Activated naive CD4-positive, alpha-beta T cell treated with anti-CD3 and anti-CD28 coated beads for 36 hours (primary cell): ENCODE measurements at places on chromosomes 3 and 15.

DNA sequence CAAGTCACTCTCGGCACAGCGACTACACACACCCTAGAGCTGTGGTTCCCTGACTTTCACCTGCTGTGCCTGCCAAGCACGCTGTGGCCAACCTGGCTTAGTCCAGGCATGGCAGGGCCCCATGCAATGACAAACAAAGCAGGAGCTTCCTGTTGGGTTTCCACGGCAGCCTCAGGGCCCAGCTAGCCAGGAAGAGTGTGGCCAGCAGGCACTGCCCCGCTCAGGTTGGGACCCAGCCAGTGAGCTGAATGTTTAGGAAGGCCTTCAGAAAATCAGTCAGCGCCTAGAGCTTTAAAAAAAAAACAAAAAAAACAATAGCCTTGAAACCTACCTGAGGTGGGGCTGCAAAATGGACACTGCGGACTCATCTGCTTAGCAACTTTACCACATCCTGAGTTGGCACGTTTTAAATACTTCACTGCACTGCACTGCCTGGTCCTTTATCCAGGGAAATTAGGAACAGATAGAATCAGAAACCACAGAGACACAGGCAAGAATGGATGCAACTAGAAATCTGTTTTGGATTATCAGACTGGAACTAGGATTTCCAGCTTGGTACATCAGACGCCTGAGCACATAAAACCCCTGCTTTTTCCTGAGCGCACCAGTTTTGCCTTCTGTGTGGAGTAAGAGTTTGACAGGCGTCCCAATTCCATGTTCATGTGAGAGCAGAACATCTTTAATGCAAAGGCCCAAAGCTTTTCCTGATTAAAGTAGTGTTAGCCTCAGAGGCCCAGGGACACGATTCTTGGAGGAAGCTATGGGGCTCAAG is 36.2 kb upstream of the LDHAL6B start:
- no peaks in the 10 kb centered on the region for H3K36me3 ChIP-seq
- no peak overlapping the region for H3K27ac ChIP-seq
- peaks cover 4% of the 10 kb centered on the region for H3K4me1 ChIP-seq
- H3K27me3 ChIP-seq: peaks cover 4% of the 10 kb centered on the region
- no peak overlapping the region for H3K4me3 ChIP-seq
- DNase-seq: no peak

DNA sequence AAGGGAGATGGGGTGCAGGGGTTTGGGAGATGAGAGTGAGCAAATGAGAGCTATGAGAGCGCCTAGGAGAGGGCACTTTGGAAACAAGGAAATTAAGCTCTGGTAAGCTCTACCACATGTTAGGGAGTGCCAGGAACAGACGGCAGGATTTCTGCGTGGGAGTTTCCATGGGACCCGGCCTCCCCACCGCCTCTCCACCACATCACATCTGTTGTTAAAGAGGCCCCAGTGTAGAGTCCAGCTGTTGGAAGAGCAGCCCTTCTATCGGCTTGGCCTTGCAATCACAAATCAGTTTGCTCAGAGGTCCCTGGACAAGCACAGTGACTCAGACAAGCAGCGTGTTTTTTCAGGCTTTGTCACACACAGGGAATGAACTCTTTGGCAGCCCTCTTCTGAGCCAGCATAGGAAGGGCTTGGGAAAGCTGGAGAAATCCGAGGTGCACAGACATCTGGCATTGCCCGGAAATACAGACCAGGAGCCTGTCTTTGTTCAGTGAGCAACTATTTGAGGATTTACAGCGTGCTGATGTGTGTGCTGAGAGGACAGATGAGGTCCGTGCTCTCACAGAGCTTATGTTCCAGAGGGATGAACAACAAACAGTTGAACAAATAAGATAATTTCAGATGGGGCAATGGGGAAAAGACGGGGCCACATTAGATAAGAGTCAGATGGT is 370.6 kb upstream of the PROK2 start:
- no peak overlapping the region for H3K4me3 ChIP-seq
- no peak overlapping the region for H3K27ac ChIP-seq
- no peak for DNase-seq
- H3K36me3 ChIP-seq: no peaks in the 10 kb centered on the region

DNA sequence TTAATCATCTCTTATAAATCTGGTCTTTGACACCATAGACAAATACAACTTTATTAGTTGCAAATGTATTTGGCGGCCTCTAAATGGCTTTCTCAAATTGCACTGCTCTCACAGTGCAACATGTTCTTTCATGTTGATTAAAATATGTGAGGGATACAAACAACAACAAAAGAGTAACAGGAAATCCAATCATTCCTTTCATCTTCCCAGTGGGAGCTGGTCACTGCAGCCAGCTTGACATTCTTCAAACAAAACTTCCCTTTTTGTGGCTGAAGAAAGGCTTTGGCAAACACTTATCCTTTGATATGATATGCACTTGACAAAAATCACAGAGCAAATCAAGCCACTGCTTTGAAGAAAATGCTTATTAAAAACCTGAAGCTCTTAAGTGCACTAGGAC is 973.6 kb downstream of the EPHA3 start:
- no peaks in the 10 kb centered on the region for H3K27me3 ChIP-seq
- H3K4me3 ChIP-seq: no peak overlapping the region
- no peak overlapping the region for H3K27ac ChIP-seq
- H3K36me3 ChIP-seq: no peaks in the 10 kb centered on the region
- DNase-seq: no peak

DNA sequence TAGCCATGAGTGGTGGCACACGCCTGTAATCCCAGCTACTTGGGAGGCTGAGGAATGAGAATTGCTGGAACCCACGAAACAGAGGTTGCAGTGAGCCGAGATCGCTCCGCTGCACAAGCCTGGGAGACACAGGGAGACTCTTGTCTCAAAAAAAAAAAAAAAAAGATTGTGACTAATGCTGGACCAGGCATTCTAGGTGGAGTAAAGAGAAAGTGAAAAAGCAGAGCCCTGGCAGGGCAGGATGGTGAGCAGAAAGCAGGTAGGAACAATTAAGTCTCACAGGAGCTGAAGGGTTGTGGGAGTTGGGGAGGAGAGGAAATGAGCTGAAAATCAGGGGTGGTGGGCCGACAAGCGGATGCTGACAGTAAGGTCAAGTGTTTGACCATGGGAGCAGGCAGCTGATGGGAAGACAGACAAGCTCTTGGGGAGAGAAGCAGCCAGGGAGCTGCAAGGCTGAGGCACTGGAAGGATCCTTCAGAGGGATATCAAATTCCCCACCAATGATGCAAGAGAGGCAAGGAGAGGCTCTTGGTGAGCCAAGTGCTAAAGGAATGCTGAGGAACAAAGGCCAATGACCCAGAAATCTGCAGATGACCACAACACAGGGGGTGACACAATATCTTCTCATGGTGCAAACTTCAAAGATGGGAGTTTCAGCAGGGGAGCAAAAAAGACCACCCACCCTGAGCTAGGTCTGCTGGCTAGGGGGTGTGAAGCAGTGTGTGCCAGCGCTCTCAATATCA is 251.1 kb downstream of the ULK4 start:
- H3K4me3 ChIP-seq: no peak overlapping the region
- H3K27ac ChIP-seq: no peak overlapping the region
- no peak for DNase-seq
- H3K27me3 ChIP-seq: no peaks in the 10 kb centered on the region

GRCh38 chr3:98512576-98512975 is 10.1 kb downstream of the CLDND1 start:
- H3K36me3 ChIP-seq: peaks cover 35% of the 10 kb centered on the region
- no peak overlapping the region for H3K4me3 ChIP-seq
- no peak for DNase-seq
- H3K27me3 ChIP-seq: no peaks in the 10 kb centered on the region
- peaks cover 8% of the 10 kb centered on the region for H3K4me1 ChIP-seq

GRCh38 chr3:112477891-112478290 is 21.4 kb downstream of the BTLA start:
- no peak overlapping the region for H3K27ac ChIP-seq
- DNase-seq: no peak
- peaks cover 77% of the 10 kb centered on the region for H3K4me1 ChIP-seq
- peaks cover 65% of the 10 kb centered on the region for H3K36me3 ChIP-seq
- H3K4me3 ChIP-seq: no peak overlapping the region
